ENCODE measurements at places on chromosomes 6 and 20.

DNA sequence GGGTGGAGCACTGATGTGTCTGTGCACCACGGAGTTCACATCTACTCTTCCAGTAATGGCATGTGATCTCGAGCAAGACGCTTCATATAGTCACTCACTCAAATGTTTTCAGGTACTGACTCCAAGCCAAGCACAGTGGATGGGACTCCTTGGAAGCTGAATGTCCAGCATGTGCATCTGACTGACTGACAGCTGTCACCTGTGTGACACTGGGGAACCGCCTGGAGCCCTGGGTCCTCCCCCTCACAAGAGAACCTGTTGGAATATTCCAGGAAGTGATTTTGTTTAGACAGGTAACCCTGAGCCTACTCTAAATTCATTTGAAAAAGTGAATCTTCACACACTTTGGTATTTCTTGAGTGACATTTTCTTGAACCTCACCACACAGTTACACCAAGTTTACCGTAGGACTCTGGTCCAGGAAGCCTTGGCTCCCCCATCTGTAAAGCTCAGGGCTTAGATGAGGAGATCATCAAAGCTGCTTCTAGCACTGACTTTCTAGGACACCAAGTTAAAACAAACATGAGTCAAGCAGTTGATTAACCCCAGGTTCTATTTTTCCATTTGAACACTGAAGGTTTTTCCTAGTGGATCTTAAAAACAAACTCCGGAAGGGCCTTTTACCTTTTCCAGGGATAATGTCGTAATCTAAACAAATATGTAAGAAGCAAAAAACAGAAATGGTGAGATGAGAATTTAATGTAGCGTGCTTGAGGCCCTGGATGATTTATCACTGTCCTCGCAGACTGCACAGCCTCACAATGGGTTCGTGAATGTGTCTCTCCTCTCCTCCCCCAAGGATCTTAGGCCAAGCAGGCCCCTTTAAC is 50.1 kb downstream of the EDN3 start:
- DNase-seq, result no peak

- no peak for DNase-seq
Measured at GRCh38 chr20:7893014-7893730, 47.1 kb downstream of the HAO1 start.

DNA sequence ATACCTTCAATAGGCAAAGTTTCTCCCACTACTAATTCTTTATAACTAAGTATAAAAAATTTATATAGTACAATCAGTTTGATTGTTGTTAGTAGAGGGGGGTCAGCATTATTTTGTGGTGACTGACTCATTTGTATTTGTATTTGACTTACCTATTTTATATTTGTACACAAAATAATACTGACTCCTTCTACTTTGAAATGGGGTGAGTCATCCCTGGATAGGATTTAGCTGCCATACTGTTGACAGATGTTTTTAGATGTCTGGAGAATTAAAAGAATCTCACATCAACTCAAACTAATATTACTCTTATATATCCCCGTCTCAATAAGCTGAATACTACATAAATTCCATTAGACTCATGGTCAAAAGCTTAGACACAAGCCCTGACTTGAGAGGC is 114.9 kb downstream of the FRK start:
- no peak for DNase-seq

GRCh38 chr20:57680934-57681914 is 28.6 kb downstream of the PMEPA1 start:
- no peak for DNase-seq

- DNase-seq, result no peak
Measured at GRCh38 chr6:152378169-152378568, 259.0 kb downstream of the SYNE1 start.

- DNase-seq, result peak; percentile 27
Measured at GRCh38 chr6:73314577-73315492, 39.2 kb downstream of the DPPA5 start.

DNA sequence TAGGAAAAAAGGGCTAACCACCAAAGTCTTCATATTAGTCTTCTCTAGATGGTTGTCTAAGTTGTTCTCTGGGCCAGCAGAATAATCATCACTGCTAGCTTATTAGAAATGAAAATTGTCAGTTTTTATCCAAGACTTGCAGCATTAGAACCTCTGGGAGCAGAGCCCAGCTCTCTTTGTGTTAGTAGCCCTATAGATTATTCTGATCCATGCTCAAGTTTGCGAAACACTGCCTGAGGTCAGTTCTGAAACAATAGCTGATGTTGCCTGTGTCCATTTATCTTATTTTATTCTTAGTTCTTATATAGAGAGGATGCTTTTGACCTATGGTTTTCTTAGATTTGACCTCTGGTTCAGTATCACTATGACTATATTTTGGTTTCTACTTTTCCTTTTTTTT is 66.9 kb downstream of the BCKDHB start:
- DNase-seq, result no peak

- no peak for DNase-seq
Measured at GRCh38 chr6:39108041-39108839, 6.7 kb downstream of the SAYSD1 start.

DNA sequence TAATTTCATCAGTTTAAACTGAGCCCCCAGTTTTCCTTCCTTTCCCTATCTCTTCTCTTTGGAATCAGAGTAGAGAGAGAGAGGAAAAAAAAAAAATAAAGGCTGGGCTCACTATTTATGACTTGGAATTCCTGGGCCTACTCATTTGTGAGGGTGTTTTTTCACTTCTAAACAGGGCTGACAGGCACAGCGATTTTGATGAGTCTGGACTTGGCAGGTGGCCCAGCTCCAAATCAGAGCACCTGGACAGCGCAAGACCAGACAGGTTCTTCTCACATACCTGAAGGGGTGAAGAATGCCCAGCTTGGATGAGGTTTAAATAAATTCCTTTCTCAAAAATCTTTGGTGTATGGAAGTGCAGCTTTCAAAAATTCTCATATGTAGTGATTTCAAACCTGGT is 122.2 kb downstream of the KIF13A start:
- no peak for DNase-seq

- peak; percentile 43 for DNase-seq
Measured at GRCh38 chr6:167532410-167533288, 207.8 kb downstream of the TTLL2 start.

GRCh38 chr20:43899274-43900120 is 15.2 kb upstream of the TOX2 start:
- DNase-seq, result no peak

GRCh38 chr20:9407805-9408421 is 106.5 kb upstream of the LAMP5 start:
- peak; percentile 67 for DNase-seq

- DNase-seq, result no peak
Measured at GRCh38 chr6:157194110-157194509, 129.2 kb downstream of the TMEM242 start.

DNA sequence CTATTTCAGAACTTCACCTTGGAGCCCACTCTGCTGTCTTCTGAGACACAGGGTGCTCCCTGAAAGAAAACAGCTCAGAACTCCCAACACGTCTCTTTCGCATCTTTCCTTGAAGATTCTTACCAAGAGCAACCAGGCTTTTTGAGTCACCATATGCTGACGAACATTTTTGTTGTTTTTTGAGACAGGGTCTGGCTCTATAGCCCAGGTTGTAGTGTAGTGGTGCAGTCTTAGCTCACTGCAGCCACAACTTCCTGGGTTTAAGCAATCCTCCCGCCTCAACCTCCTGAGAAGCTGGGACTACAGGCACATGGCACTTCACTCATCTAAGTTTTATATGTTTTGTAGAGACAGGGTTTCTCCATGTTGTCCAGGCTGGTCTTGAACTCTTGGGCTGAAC is 68.5 kb downstream of the TRMT11 start:
- no peak for DNase-seq

- DNase-seq, result peak; percentile 44
Measured at GRCh38 chr20:31788578-31788977, 30.6 kb upstream of the MYLK2 start.

GRCh38 chr6:169539176-169539897 is 162.5 kb downstream of the WDR27 start:
- no peak for DNase-seq

GRCh38 chr6:30013291-30013922 is 47.7 kb upstream of the POLR1H start:
- DNase-seq, result peak; percentile 66

DNA sequence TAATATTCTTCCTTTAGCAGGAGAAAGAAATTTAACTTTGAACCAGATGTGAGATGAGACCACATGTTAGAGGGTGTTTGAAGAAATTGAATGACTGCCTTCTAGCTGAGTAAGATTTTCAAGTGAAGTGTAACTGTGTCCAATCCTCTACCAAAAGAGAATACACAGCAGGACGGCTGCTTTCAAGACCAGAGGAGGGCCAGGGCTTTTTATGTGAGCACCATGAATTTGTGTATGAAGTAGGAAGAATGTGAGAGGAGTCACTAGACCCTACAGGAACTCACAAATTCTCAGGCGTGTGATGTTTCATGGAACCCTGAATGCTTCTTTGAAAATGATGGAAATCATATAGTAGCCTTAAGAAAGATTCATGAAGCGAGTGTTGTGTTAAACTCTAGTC is 56.8 kb upstream of the SPACA1 start:
- no peak for DNase-seq

- DNase-seq, result no peak
Measured at GRCh38 chr20:13348311-13349234, 127.5 kb downstream of the ISM1 start.

- no peak for DNase-seq
Measured at GRCh38 chr6:160966493-160967229, 24.9 kb upstream of the MAP3K4 start.

DNA sequence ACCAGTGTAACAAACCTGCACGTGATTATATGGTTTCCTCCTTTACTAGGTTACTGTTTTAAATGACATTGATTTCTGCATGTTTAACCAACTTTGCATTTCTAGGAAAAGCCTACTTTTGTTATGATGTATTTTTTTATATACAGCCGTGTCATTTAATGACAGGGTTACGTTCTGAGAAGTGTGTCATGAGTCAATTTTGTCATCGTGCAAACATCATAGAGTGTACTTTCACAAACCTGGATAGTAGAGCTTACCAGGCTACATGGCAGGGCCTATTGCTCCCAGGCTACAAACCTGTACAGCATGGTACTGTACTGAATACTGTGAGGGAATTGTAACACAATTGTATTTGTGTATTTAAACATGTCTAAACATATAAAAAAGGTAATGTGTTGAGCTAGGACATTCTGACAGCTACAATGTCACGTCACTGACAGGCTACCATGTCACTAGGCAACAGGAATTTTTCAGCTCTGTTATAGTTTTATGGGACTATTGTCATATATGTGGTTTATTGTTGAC is 205.3 kb downstream of the PRL start:
- no peak for DNase-seq

DNA sequence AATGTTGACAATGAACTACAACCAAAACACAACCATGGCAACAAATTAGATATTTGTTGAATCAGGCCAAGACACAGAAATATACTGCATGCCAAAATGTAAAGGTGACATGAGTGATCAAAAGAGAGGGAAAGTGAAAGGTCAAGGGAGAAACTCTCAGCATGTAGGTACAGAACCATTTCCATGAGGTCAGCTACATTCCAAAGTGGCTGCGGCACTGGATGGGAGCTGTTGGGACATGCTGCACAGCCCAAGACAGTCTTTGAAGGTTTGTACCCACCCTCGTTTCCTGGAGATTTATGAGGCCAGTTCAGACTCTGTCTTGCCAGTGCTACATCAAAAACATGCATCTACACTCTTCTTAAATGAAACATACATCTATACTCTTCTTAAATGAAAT is 579.9 kb downstream of the BMP2 start:
- DNase-seq, result no peak

DNA sequence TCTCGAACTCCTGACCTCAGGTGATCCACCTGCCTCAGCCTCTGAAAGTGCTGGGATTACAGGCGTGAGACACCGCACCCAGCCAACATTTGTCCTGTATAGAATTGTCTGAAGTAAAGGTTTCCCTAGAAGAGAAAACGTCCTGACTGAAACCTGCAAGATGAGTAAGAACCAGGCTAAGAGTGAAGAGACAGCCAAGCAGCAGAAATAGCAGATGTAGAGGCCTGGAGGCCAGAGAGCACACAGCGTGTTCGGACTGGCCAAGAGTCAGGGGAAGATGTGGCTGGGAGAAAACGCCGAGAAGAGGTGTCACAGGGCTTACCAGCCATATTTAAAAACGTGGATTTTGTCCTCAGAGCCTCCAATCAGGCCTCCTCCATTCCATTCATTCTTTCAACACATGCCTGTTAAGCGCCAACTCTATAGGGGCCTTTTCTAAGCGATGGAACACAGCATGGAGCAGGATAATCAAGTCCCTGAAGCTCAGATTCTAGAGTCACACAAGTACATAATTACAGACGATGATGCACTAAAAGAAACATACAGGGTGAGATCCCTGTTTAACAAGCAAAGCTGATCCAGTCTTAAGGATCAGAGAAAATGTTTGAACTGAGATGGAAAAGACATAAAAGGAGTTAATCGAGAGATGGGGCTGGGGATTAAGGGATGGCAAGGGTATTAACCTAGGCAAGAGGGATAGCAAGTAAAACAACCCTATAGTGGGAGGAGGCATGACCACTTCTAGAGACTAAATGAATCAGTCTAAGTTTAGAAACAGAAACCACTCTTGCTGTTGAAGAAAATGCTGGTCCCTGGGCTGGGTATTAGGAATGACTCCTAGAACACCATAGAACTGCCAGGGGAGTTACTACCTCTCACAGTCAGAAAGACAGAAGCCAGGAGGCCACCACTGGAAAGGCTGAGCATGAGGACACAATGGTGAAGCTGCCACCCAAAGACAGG is 4.8 kb downstream of the ZCCHC3 start:
- DNase-seq, result no peak

DNA sequence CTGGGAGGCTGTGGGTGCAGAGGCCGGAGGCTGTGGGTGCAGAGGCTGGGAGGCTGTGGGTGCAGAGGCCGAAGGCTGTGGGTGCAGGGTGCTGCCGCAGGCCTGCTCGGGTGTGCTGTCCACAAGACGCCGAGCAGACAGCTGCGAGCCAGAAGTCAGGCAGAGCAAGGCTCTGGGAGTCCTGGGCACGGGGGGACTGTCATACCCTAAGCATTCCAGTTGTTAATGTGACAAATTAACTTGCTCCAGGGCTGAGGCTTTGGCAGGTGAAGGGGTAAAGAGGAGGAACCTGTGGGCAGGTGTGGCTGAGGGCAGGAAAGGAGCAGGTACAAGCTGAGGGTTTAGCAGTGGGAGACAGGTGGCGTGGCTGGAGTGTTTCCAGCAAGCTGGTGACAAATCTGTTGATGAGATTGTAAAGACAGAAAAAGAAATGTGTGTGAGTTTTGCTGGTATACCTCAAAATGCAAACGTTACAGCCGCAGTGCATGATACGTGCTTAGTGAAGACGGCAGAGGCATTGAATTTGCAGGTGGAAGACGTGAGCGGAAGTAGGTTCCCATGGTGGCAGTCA is 14.2 kb upstream of the ADRM1 start:
- DNase-seq, result no peak

DNA sequence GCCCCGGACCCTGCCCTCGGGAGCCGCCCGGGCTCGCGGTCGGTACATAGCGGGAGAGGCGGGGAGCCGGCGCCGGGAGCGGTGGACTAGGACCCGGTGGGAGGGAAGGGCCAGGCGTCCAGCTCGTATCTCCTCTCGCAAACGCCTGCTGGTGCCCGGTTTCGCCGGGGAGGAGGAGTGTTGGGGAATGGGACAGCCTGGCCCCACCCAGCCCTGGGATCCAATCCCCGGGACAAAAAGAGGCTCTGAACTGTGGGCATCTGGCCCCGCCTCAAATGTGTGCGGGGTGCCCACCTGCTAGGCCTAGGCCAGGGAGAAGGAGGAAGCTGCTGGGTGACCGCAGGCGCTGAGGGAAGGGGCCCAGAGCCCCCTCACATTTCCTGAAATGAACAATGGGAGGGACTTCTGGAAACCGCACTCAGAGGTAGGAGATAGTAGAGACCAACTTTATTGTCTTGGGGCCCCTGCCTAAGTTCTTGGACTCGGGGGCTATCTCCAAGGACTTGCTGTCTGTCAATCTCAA is at the start of gene KCNK17:
Gene KCNK17 (minus strand): TSS at position 147 of the 523 bp plus-strand sequence. CDS start 99 bp downstream, at position 48.
- DNase-seq, result peak; percentile 75

- no peak for DNase-seq
Measured at GRCh38 chr6:108142240-108142639, 23.6 kb upstream of the NR2E1 start.

Data from iPS-NIHi11 (cell line).